ENCODE measurements at places on chromosomes 1 and 21.
A peak's percentile ranks its signal among the peaks of the same experiment; 100 is the strongest.

DNA sequence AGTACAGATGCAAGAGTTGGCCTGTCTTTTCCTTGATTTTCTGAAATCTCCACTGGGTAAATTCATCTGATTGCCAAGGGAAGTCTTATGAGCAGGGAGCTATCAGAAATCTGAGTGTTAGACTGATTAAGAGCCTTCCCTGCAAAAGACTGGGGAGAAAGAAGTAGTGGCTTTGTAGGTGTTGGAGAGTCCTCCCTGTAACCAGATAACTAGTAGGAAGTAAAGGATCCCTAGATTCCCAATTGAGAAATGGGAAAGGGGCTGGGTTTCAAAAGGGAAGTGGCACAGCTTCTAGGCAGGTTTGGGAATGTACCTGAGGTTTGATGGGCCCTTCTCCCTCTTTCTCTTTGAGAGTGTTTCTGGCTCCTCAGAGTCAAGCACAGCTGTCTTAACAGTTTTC, 2.1 kb downstream of the TLCD4 start:
- no peak for DNase-seq

GRCh38 chr1:244319283-244320132, 132.2 kb downstream of the ADSS2 start:
- no peak for DNase-seq

- no peak for DNase-seq
These were observed 57.1 kb downstream of the GIPC2 start for GRCh38 chr1:78102916-78103315.

- DNase-seq = no peak
These were observed 25.8 kb upstream of the CAPZB start for GRCh38 chr1:19511116-19511515.

- DNase-seq = no peak
These were observed 42.3 kb downstream of the STYXL2 start for GRCh38 chr1:167136191-167136614.

DNA sequence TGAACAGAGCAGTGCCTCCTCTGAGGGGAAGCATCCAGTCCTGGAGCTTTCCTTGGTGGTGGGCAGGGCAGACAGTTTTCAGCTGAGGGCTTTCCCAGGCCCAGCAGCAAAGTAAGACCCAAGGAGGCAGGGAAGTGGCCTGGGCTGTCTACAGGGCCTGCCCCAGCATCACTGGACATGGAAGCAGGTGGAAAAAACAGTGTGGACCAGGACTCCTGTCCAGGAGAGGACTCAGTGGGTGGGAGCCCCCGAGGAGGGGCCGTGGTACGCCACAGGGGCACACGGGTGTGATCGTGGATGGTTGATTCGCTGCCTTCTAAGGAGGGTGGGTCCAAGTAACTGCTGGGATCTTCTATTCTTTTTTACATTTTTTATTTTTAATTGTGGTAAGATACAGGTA, 387.6 kb downstream of the KIF26B start:
- no peak for DNase-seq

DNA sequence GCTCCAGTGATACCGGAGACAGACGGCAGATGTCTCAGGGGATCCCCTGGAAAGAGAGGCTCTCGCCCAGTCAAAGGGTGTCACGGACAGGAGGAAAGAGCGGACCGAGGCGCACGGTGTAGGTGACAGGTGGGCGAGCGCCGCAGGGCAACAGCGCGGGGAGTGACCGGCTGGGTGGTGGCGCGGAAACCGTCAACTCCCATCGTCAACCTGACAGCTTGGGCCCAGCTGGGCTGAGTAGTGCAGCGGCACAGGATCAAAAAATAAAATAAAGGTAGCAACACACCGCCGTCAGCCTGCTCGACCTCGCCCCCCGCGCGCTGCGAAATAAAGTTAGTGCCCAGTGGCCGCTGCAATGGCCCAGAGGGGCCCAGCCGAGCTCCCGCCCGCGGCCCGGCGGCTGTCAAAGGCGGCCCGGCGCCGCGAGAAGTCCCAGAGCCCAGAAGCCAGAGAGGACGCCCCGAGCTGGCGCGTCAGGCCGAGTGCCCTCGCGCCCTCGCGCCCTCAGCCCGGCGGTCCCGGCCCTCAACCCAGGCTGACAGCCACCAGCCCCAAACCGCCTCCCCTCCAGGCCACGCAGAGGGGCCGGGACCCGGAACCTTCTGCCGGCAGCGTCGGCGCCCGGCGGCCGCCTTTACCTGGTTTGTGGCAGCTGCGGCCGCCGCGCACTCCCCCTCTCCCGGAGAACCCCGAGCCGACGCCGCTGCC, at the start of gene LYST:
Gene LYST (minus strand): TSS at position 702 of the 708 bp plus-strand sequence. CDS start 36,489 bp downstream, outside the sequence.
- DNase-seq = no peak

- no peak for DNase-seq
These were observed 723.5 kb upstream of the ADAMTS5 start for GRCh38 chr21:27690426-27690825.

DNA sequence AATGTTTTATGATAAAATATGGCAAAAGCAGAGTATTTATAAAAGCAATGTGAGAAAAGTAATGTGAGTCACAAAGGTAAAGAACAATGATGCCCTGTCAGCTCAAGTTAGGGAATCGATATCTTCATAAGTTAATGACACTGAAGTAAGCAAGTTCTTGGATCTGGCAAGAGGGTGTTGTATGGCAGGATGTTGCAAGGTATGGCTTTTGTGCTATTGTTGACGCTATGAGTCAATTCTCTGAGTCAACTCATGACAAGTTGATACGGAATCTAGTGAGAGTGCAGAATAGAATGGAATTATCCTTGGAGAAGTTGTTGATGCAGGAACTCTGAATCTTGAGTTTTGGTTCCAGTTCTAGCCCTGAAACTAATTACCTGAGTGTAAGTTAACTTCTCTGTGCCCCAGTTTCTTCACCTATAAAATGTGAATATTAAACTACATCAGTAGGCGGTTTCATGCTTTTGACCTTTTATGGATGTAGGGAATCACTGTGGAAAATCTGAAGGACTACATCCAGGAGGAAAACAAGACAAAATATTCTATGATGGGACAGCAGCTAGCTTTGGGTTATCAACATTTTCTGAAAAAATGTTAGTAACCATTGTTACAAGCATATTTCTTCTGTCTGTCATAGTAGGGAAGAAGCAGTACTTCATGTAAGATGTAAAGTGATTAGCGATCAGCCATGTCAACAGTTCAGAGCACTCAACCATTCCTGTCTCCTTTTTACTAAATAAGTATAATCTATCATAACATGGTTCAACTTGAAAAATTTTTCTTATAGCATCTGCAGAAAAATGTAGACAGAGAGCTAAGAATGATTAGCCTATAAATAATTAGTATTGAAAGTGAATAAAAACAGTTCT, 96.9 kb downstream of the ATP6V1G3 start:
- DNase-seq = no peak

DNA sequence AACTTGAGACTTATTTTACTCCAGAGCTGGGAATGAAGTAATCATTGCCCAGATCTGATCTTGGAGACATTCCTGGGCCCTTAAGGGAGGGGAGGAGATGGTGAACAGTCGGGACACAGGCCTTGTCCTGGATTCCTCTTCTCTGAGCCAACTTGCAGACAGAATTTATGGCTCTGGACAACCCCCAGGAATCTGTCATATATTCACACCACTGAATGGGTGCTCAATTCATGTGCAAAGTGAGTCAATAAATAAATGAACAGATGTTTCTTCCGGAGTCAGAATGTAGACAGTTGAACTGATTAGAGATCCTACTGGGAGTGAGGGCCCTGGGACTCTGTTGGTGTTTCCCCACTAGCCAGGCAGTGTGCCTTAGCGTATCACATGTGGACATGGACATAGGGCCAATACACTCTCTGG, 2.6 kb downstream of the TUFT1 start:
- no peak for DNase-seq

DNA sequence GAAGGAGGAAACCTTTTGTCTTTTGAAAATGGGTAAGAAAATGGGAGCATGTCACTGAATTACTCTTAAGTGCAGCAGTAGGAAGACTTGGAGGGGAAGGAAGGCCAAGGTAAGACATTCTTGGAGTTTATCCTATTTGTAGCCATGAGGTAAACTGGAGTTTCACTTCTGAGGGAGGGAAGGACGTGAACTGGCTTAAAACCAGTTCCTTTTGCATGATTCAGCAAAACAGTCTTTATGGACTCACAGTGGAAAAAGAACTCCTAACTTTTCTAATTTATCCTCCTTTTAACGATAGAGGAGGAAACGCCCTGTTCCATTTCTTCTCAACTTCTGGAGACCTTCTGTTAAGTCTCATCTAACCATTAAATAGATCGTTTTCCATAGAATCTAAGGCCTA, 2.5 kb downstream of the PRDX6 start:
- DNase-seq = no peak

DNA sequence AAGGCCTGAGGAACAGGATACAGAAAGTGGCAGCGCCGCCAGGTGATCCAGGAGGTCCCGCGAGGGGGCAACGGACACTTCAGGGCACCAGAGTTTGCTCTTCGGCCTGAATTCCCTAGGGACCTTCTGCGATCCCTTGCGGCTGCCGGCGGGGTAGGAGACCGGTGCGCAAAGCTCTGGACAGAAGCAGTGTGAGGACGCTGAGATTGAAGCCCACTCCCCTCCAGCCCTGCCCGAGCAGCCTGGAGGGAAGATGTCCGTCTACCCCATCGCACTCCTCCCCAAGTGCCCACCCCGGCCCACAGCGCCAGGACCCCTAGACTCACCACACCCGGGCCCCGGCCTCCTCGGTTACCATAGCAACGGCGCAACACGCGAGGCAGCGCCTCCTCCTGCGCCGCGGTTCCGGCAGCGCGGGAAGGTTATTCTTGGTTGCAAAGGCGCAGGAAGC, at the start of gene ANKRD45:
Gene ANKRD45 (minus strand): TSS at position 361 of the 451 bp plus-strand sequence. CDS start 10,433 bp downstream, outside the sequence.
- no peak for DNase-seq

DNA sequence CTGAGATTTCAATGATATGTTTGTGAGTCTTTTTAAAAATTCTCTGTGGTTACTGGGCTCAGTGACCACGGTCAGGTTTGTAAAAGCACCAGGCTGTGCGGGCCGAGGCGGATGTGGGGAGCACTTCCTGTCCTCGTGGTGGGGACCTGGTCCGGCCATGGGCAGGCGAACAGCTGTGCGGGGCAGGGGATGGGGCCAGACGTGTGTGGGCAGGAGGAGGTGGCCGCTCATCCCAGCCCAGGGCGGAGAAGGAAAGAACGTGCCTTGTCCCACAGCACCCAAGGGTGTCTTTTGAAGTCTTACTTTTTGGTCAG, 5.2 kb upstream of the OXCT2 start:
- no peak for DNase-seq

- no peak for DNase-seq
These were observed 3.7 kb upstream of the SLC19A1 start for GRCh38 chr21:45545691-45546531.

DNA sequence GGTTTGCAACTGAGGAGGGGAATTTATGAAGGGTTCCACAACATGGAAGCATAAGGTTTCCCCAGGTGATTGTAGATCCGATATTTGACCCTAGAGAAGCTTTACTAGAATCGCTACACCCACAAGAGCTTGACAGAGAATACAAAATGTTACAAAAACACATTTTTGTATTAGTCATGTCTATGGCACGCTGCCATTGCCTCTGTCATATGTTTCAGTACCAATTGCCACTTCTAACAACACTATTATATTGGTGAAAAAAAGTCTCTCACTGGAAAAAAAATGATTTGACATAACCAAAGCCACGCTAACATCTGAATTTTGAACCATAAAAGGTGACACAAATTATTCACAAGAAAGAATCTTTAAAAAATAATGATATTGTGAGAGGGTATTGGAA, 214.5 kb downstream of the KCNT2 start:
- DNase-seq = no peak

- no peak for DNase-seq
These were observed at the start of gene PRDM16 for GRCh38 chr1:3068564-3069431. Gene PRDM16, plus strand, starts transcription at chr1:3069203. Its CDS starts 57 bp downstream, at chr1:3069260.

- DNase-seq = no peak
These were observed 26.6 kb downstream of the DOP1B start for GRCh38 chr21:36183144-36183795.

DNA sequence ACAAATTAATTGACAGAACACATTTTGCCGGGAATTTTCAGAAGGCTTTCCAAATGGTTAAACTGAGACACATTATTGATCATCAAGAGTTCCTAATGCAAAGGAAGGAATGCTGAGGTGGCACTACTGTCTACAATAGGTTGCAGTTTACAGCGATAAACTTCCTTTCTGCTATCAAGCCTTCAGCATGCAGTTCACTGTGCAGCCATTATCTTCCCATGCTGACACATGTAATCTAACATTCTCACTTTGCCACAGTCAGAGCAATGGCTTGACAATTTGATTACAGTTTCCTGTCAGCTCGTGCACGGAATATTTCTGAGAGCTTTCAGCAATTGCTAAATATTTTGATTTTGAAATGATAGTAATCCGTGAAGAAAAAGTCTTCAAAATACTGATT, 166.9 kb upstream of the PRMT6 start:
- DNase-seq = no peak

DNA sequence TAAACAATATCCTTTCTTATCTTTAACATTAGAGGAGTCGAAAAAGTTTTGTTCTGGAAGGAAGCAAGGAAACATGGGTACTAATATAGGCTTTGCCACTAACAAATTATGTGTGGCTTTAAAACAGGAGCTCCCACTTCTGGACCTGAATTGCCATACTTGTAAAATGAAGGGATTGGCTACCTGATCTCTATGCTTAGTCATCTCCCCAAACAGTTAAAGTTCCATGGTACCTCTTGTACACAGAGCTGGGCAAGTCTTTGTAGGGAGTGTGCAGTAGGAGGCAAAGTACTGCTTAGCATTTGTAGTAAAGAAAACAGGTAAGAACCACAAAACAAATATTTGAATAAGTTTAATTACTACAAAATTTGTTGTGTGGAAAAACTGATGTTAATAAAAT, 81.3 kb downstream of the MAST2 start:
- DNase-seq = no peak

DNA sequence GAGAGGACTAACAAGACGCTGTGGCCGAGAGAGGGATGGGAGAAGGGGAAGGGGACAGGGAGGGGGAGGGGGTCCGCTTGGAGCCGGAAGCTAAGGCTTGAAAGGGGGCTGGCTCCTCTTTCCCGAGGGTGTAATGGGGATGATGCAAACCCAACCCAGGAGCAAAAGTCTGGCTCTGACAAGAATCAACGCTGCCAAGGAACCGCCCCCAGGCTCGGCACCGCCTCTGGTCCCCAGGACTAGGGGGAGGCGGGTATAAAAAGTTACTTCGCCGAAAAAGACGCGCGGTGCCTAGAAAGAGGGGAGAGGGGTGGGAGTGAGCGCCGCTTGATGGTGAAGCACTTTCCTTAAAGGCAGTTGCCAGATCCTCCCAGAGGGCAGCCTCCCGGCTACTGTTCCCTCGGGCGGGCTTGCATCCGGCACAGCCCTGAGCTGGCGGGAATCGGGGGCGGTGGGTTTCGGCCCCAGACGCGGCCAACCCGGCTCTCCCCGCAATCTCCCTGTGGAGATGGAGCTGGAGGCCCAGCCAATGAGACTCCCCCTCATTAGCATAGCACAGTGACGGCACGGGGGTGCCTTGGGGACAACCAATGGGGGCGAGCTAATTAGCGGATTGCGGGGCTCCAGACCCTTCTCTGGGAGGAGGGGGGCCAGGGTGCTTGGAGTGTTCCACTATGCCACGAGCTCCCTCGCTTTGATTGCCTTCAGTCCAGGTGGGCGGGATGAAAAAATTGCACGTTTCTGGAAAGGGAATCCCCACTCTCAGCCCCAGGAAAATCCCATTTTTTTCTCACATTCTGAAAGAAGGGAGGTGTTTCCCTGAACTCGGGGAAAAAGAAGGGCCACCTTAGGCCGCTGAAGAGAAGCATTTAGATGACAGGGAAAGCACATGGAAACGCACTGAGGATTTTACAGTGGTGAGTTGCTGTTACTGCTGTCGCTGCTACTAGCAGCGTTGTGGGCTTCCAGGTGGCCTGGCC, at the start of gene KCNT2:
Gene KCNT2 (minus strand): TSS at position 51 of the 980 bp plus-strand sequence. CDS start 131 bp downstream, outside the sequence.
- DNase-seq = peak; percentile 83

- DNase-seq = no peak
These were observed 38.7 kb downstream of the MIA3 start for GRCh38 chr1:222656391-222657155.

- no peak for DNase-seq
These were observed 5.8 kb upstream of the KANK4 start for GRCh38 chr1:62325081-62325480.
